Placental epithelial cell (primary cell): ENCODE measurements at places on chromosomes 13 and 19. TPM values are rescaled to one million over a fixed set of nuclear protein-coding genes. Genes with fewer than 3 reads are reported as not detected.

Gene ACP7
- total RNA-seq: 0.22 and 0.39 TPM in 2 replicates

Gene C19orf73
- total RNA-seq: 1.2 and 1.3 TPM in 2 replicates

Gene CRB3
- 0.39 and 0.65 TPM in 2 replicates for total RNA-seq

Gene ELSPBP1
- not detected in 2 replicates for total RNA-seq

Gene LGALS16
- not detected in 2 replicates for total RNA-seq

Gene SIGLEC12
- not detected in 2 replicates for total RNA-seq

Gene ZNF628
- 2.0 and 2.8 TPM in 2 replicates for total RNA-seq

Gene NKPD1
- total RNA-seq: 2.9 and 5.9 TPM in 2 replicates

Gene JSRP1
- 0.39 TPM in 1 of 2 replicates, not detected in the other for total RNA-seq

Gene CRLF1
- 0.87 and 3.1 TPM in 2 replicates for total RNA-seq

Gene SMIM24
- not detected in 2 replicates for total RNA-seq

Gene ACTL9
- total RNA-seq: not detected in 2 replicates

Gene ZNF256
- total RNA-seq: 4.9 and 7.1 TPM in 2 replicates

Gene LHB
- total RNA-seq: not detected in 2 replicates

Gene C19orf38
- total RNA-seq: 0.39 and 0.65 TPM in 2 replicates

Gene HIPK4
- total RNA-seq: 0.22 and 0.39 TPM in 2 replicates

Gene PSG7
- 0.76 TPM in 1 of 2 replicates, not detected in the other for total RNA-seq

Gene YJEFN3
- total RNA-seq: 0.39 and 0.76 TPM in 2 replicates

Gene C19orf85
- total RNA-seq: not detected in 2 replicates

Gene GTPBP3
- total RNA-seq: 20.0 and 34.2 TPM in 2 replicates

Gene PSPN
- total RNA-seq: 1.2 and 1.4 TPM in 2 replicates

Gene IZUMO1
- total RNA-seq: 0.39 TPM in 1 of 2 replicates, not detected in the other

Gene ZNF561
- 29.8 and 47.5 TPM in 2 replicates for total RNA-seq

Gene RASIP1
- 2.7 and 4.2 TPM in 2 replicates for total RNA-seq

Gene MAST1
- under 0.01 and 0.43 TPM in 2 replicates for total RNA-seq

Gene ZNF565
- 4.6 and 6.3 TPM in 2 replicates for total RNA-seq

Gene MYO16
- total RNA-seq: under 0.01 and 0.54 TPM in 2 replicates

Gene FBXW9
- total RNA-seq: 15.7 and 19.8 TPM in 2 replicates

Gene CCDC106
- 2.8 and 7.5 TPM in 2 replicates for total RNA-seq

Gene LMTK3
- total RNA-seq: 2.1 and 2.7 TPM in 2 replicates
